Fibroblast of skin of left quadriceps (primary cell): ENCODE measurements at places on chromosomes 2 and 18.

- no peak for DNase-seq
Observed at GRCh38 chr2:200782251-200782650, 29.5 kb upstream of the BZW1 start.

- DNase-seq, result no peak
Observed at GRCh38 chr2:109535217-109535946, 78.4 kb downstream of the SEPTIN10 start.

DNA sequence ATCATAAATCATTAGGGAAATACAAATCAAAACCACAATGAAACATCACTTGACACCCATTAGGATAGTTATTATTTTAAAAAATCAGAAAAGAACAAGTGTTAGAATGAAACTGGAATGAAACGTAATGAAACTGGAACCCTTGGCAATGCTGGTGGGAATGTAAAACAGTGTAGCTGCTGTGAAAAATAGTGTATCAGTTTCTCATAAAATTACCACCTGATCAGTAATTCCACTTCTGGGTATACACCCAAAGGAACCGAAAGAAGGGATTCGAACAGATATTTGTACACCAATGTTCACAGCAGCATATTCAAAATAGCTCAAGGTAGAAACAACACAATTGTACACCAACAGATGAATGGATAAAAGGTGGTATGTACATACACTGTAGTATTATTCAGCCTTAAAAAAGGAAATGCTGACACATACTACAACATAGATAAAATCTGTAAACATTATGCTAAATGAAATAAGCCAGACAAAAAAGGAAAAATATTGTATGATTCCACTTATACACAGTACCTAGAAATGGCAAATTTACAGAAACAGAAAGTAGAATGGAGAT lies 27.0 kb downstream of the ROCK1 start:
- DNase-seq, result no peak

DNA sequence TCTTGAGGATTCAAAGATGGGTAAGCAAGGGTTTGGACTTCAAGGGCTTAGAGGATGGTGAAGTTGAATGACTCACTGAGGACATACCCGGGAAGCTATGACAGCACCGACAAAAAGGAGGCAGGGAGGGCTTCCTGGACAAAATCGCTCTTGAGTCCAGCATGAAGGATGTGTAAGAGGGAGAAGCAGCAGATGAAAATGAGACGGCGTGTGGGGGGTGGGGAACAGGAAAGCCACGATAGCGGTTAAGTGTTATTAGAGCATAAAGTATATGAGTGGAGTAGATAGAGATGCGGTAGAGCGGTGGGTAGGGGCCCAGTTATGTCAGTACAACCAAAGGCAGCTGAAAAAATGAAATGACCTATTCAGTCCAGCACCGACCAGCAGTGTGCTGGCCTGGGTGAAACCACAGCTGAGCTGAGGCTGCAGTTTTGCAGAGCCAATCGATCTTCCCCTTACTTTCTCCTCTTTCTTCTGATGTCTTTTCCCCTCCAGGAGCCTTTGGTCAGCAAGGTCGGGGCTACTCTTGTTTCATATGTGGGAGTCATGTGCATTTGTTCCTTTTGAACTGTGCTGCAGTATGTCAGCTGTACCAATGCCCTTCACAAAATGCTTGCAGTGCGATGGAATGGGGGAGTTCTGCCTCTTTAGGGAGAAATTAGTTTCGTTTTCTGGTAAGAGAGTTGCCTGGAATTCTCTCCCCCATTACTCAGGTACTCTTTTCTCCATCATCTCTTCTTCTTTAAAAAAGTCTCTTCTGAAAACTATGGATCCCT lies 2.0 kb upstream of the THUMPD2 start:
- no peak for DNase-seq

- DNase-seq, result no peak
Observed at GRCh38 chr2:226581004-226581403, 218.6 kb downstream of the IRS1 start.

GRCh38 chr2:1798115-1798784 lies 53.9 kb upstream of the PXDN start:
- DNase-seq, result no peak

DNA sequence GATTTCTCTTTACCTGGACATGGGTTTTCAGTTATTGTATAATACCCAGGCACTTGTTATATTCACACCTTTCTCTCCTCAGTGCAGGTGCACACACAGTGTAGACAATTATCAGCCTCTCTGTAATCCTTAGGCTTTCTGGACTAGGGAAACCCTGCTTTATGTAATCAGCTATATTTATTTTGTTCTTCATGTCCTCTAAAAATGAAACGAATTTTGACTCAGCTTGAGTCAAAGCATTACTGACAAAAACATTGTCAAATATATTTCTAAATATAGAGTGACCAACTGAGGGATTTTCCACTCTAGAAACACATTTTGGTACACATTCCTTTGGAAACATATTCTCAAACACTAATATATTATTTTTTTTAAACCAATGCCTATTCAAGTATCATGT lies 144.8 kb upstream of the GULP1 start:
- DNase-seq, result no peak

GRCh38 chr2:235234736-235235135 lies 259.1 kb upstream of the AGAP1 start:
- DNase-seq, result peak; percentile 44

GRCh38 chr2:150357770-150358467 lies 129.5 kb downstream of the RND3 start:
- no peak for DNase-seq

DNA sequence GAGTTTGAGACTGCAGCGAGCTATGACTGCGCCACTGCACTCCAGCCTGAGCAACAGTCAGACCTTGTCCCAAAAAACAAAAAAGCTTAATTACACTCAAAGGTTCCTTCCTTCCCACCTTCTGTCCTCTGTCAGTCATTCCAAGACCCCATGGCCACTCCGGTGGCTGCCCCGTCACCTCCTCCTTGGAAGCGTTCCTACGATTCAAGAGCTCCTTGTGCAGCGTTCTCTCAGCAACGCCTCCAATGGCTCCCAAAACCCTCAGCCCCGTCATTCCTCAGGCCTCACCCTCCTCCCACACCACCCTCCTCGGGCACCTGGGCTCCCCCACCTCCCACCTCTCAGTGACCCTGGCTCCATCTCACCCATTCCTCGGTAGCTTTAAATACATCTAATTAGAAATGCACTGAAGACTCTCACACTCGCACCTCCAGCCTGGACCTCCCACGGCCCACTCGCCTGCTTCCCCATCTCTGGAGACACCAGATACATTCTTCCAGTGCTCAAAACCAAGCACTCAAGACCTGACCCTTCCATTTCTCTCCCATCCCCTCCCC lies 8.0 kb downstream of the PASK start:
- DNase-seq, result no peak
